Activated T-cell treated with anti-CD3 and anti-CD28 coated beads, Interleukin-2, amount 50 U/mL, for 72 hours (primary cell): ENCODE measurements at places on chromosomes 1 and 21.

- no peak for DNase-seq
These were observed 38.4 kb downstream of the ACBD3 start for GRCh38 chr1:226148121-226148648.

- DNase-seq, result peak; percentile 35
These were observed 50.8 kb downstream of the RHBG start for GRCh38 chr1:156419854-156420204.

DNA sequence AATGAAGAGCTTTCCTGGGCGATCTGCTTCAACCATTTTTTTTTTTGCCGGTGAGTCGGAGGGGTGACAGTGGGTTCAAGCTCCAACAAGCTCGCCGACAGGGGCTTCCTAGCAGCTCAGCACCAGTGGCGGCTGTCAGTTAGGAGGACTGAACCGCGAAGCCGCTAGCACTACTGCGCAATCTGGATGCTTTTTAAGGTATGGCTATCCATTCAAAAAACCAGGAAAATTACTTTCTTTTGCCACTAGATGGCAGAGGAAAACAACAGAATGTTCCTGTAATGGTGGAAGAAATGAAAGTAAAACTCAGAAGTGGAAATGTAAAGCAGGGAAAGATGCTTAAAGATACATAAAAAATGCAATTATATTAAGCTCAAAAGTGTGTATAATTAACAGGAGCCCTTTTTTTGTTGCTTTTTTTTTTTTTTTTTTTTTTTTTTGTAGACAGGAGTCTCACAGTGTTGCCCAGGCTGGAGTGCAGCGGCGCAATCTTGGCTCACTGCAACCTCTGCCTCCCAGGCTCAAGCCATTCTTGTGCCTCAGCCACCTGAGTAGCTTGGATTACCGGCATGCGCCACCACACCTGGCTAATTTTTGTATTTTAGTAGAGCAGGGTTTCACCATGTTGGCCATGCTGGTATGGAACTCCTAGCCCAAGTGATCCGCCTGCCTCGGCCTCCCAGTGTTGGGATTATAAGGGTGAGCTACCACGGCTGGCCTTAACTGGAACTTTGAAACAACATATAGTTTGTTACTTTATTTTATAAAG is 8.5 kb downstream of the KYAT3 start:
- no peak for DNase-seq

DNA sequence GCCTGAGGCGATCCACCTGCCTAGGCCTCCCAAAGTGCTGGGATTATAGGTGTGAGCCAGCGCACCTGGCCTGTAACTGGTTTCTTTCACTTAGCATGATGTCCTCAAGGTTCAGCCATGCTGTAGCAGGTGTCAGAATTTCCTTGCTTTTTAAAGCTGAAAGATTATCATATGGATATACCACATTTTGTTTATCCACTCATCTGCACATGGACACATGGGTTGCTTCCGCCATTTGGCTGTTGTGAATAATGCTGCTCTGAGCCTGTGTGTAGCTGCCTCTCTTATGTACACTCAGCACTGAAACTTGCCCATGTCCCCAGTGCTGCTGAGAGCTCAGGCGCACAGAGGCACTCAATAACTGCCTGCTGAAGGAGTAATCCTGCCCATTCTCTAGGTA is 11.8 kb downstream of the CSMD2 start:
- DNase-seq, result no peak

- DNase-seq, result no peak
These were observed 76.4 kb downstream of the EVI5 start for GRCh38 chr1:92708368-92708950.

- no peak for DNase-seq
These were observed 43.1 kb downstream of the SCP2 start for GRCh38 chr1:52970149-52970548.

DNA sequence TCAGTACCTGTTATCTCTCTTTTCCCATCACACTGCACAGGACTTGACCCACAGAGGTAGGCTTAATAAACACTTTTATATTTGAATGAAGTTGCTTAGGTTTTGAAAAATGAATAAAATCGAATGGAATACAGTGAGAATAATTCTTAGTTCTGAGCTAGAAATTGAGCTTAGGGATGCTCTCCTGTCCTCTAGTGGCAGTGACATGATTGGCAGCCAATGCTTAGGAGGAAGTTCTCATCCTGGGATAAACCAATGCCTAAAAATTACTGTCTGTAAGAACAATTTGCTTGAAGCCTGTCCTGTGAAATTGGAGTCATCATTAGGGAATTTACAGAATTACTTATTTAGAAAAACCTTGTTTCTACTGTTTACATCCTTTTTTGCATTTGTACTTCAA is 21.3 kb upstream of the CYP4X1 start:
- DNase-seq, result no peak

DNA sequence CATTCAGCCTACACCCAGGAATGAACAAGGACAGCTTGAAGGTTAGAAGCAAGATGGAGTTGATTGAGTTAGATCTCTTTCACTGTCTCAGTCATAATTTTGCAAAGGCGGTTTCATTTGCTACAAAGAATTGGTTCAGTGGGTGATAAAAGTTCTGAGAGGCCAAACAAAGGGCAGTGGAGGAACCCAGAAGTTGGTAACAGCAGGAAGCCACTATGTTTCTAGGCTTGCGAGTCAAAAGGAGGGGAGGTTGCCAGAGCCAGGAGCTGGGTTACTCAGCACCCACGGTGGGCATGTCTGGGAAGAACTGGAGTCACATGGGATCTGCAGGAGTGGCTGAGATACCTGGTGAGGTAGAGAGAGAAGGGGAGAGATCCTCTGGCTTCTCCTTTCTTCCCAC is 64.2 kb upstream of the MRPS6 start:
- no peak for DNase-seq

DNA sequence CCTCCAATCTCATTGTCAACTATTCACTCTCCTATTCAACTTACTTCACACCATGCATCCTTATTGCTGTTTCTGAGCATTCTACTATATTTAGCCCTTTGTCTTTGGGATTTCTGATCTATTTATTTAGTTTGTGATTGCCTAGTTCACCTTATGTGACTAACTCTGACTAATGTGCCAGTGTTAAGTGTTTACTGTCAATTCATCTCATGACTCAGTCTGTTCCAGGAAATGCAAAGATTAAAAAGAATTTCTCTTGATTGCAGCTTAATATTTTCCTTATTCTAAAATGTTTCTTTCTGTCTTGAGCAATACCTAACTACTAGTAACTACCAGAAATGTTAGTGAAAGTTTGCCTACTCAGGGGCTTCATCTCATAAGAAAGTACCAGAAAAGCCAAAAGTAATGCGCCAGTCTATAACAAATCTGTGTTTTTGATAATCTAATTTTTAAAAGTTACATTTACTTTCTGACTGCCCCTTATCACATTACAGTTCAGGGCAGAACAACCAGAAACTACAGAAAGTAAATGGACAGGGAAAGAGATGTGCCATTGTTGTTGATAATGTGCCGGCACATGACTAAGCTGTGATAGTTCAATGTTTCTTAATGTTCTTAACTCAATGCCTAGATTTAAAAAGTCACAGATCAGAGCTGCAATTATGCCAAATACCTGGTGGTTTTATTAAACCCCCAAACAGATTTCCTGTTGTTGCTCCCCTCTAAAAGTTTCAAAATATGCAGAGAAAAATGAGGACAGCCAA is 556.5 kb downstream of the PTBP2 start:
- no peak for DNase-seq

- no peak for DNase-seq
These were observed 107.9 kb downstream of the LMO4 start for GRCh38 chr1:87436534-87436933.
